Esophagus mucosa (tissue), 1 donor: ENCODE measurements at places on chromosomes 1 and 21. TPM values are rescaled to one million over a fixed set of nuclear protein-coding genes. Genes with fewer than 3 reads are reported as not detected.

The EPHB2 gene
- total RNA-seq = 2.2 TPM

The RUNX3 gene
- 1.6 TPM for total RNA-seq

The ADAMTS5 gene
- total RNA-seq = 0.80 TPM

GRCh38 chr1:192489748-192490147 is 85.8 kb upstream of the RGS1 start:
- ATAC-seq = peak; percentile 93

The OVAAL gene
- total RNA-seq = not detected

DNA sequence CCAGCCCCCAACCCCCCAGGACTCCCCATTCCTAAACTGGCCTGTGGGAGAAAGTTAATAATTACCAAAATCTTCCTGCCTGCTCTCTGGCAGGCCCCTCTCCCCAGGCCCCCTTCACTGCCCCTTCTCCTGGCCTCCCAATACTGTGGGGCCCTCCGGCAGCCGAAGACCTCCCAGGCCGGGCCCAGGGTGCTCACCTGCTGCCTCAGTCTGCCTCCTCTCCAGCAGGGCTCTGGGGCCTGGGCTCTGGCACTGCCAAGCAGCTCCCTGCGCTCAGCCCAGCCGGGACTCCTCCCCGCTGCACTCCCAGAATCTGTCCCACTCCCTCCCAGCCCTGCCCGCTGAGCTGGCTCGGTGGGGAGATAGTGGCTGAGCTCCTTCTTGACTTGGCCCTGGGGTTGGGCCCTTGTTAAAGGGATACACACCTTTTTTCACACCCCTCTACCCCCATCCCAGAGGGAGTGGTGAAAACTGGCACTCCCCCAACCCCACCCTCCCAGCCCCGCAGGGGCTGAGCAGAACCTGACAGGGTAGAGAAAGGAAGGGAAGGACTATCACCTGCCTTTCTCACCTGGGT is at the start of gene S100A16:
Gene S100A16, minus strand, starts transcription at position 383 of the 577 bp plus-strand sequence. CDS start 4,986 bp downstream, outside the sequence.
- peak; percentile 43 for ATAC-seq

- ATAC-seq = no peak
Observed at GRCh38 chr1:214317300-214317699, 36.3 kb downstream of the SMYD2 start.

GRCh38 chr1:217181756-217182155 is 449.1 kb downstream of the GPATCH2 start:
- ATAC-seq = no peak

- no peak for ATAC-seq
Observed at GRCh38 chr1:94329986-94330385, 88.2 kb upstream of the ABCD3 start.

The TCHH gene
- total RNA-seq = 0.08 TPM

DNA sequence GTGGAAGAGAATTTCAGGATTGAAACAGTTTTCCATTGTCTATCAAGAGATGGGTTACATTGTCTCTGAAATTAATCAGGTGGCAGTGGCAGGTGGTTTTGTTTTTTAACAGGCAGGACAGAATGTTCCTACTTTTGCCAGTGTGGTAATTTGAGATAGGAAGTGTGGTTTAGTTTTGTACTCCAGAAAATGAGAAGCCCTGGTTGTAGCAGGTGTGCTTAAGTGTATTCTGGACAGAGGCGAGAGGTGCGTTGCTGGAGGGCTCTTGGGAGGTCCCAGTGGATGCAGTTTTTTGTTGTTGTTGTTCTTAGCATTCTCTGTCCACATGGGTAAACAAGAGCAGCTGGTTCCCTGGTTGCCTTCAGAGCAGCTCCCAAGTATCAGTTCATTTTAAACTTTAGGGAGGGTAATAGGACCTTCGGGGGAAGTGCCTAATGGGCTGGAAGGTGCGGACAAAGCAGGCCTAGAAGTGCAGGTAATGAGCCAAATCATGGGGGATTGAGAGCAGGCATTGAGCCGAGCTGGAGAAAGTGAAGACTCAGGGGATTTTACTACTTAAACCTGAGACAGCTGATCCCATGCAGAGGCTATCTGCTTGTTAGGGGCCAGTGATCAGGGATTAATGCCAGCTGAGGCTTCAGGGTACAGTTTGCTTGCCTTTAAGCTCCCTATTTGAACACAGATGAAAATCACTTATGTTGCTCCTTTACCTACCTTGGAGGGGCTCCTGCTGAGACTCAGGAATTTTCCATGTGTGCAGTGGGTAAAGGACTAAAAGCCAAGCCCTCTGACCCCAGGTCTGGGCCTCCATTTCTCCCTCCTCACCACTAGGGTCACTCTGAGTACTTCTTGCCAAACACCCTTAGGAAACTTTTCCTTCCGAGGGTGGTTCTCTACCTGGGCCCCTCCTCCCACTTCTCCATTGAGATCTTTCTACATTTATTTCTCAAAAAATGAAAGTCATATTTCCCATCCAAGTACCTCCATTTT is 6.1 kb downstream of the PFKFB2 start:
- ATAC-seq = no peak

DNA sequence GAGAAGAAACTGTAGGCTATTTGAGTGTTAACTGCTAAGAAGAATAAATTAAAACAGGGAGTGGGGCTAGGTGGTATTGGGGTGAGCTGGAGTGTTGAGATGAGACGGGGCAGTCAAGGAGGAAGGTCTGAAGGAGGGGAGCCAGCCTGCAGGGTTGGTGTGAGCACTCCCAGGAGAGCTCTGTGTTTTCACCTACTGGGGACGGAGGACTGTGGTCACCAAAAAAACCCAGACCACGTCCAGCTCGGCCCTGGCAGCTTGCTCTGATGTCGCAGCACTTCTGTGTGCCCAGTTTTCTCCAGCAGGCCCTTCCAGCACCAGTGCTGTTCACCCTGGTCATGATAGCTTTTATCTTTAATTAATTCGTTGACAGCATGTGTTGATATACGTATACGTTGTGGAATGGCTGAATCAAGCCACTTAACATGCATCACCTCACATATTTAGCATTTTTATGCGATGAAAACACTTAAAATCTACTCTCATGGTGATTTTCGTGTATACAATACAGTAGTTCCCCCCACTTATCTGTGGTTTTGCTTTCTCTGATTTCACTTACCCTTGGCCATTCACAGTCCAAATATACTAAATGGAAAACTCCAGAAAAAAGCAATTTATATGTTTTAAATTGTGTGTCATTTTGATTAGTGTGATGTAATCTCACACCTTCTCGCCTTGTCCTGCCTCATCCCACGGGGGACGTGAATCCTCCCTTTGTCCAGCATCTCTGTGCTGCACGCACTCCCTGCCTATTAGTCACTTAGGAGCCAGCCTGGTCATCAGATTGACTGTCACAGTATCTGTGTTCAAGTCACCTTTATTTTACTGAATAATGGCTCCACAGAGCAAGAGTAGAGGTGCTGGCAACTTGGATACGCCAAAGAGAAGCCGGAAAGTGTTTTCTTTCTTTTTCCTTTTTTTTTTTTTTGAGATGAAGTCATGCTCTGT is 12.3 kb downstream of the FAM3B start:
- ATAC-seq = no peak

The USP48 gene
- 37.3 TPM for total RNA-seq

The C1orf87 gene
- not detected for total RNA-seq

GRCh38 chr1:95033843-95034242 is 38.9 kb downstream of the ALG14 start:
- no peak for ATAC-seq

- no peak for ATAC-seq
Observed at GRCh38 chr1:21913258-21913657, 23.9 kb downstream of the HSPG2 start.

DNA sequence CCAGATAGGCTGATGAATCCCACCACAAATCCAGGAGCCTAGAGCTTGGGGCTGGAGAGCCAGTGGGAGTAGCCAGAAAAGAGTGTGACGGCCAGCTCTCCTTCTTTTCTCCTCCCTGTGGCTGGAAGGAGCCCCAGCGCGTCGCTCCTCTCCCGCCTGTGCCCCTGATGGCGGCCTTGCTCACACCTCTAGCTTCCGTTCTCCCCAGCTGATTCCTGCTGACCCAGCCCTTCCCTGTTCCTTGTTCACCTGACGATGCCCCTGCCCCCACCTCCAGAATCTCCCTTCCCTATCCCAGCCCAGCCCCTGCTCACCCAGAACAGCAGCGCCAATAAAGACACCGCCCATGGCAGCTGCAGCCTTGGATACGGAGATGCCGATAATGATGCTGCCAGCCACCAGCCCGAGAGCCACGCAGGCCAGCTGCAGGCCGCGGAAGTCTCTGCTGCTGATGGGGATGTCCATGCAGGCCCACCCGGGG is 656 bp downstream of the KNCN start:
- ATAC-seq = no peak

DNA sequence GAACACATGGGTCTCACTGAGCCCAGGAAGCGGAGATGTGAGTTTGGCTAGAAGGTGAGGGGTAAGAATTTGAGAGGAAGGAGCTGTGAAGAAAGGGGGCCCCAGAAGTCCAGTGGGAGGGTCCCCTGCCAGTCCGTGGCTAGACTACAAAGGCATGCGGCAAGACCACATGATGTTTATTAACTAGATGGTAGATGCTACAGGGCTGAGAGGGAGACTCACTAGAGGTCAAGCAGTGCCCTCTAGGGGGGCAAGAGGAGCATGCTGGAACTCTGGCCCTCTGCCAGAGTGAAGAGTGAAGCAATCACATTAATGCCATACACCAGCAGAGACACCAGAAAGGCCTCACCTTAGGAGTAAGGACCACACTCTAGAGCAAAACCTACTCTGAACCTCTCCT is 12.2 kb downstream of the KIAA0319L start:
- ATAC-seq = peak; percentile 57

The GADD45A gene
- 34.5 TPM for total RNA-seq

- no peak for ATAC-seq
Observed at GRCh38 chr1:47568763-47569162, 130.9 kb downstream of the FOXD2 start.

The TGFB2 gene
- 0.44 TPM for total RNA-seq

DNA sequence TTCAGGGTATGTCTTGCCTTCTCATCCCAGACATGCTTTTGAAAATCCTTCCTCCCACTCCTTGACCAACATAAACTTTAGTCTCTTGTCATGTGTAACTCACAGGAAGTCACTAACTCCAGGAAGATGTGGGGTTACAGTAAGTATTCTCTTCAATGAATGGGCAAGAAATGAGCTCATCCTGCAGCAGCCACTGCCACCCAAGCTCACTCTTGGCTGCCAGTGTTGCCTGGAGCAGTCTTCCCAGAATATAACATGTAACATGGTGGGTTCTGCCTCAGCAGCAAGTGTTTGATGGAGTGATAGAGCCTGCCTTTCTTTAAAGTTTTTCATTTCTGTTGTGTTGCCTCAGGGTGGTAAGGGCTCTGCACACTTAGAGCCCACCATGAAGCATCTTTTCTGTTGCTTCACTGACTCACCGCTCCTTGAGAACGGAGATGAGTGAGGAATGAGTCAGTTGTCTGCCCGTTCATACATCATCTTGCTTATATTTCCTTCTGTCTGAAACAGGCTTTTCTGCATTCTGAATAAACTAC is 187.0 kb downstream of the TPR start:
- ATAC-seq = peak; percentile 90

DNA sequence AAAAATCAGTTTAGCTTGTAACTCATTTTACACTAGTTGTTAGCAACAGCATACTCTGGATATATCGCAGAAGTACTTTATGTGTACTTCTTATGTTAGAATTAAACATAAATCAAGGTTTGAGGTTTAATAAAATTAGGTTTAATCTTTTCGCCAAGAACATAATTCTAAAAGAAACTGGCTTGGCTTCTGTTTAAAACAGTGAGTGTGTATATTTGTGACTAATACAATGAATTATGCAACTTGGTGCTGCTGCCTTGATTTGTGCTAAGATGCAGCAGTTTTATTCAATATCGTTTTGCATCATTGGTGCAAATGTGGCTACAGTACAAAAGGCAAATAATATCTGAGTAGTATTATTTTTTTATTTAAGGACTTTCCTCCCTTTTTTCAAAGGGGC is 44.8 kb downstream of the USP25 start:
- ATAC-seq = peak; percentile 43

The TTLL10 gene
- 1.0 TPM for total RNA-seq

The WNT9A gene
- total RNA-seq = 3.1 TPM

DNA sequence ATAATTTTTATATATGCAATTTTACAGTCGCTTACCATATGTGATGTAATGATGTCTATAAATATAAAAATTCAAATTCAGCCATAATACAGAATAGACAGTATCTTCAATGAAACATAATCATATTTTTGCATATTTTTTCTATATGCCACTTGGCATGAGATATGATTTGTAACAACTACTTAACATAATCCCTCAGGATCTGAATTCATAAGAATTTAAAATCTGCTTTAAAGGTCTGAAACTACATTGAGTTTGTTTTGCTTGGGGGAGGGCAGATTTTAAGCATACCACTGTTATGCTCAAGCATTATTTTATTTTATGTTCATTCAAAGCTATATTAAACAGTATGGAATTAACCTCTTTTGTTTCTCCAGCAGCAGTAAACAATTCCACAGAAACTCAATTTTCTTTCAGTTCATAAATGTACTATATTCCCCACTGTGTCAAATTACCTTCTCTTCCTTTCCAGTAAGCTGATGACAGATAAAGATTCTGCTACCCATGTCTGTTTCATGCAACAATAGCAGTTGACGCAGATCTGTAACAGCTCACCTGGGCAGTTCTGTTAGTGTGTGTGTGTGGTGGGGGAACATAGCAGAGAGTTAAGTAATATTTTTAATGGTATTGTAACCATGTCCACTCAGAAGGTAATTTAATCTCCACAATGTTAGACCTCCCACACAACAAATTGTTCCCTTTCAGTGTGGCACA is 224.8 kb downstream of the NTNG1 start:
- no peak for ATAC-seq

DNA sequence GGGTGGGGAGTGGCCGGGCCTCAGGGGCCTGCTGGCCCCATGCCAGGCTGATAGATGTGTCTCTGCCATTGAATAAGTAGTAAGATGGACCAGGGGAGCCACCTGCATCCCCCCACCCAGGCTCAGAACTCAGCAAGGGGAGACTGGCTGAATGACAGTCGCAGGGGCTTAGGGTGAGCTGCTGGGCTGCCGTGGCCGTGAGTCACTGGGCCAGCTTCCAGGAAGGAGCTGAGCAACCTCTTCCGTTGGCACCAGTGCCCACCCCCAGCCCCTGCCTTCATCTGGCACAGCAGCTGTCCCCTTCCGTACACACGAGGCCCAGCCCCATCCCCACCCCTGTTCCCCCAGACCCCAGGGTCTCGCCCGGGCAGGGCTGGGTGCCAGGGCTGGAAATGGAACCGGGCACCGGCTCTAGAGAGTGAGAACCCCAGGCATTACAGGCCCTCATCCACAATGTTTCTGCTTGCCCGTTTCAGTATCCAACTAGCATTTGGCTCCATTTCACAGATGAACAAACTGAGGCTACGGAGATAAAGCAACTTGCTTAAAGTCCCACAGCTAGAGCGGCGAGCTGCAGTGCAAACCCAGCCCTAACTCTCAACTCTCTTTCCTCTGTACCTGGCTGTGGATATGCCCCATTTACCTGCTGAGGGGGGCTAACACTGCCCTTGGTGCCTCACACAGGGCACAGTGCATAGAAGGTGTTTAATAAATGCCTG is 10.2 kb downstream of the WNT4 start:
- ATAC-seq = peak; percentile 35

- ATAC-seq = no peak
Observed at GRCh38 chr1:70966018-70966638, 81.5 kb downstream of the PTGER3 start.

- peak; percentile 58 for ATAC-seq
Observed at GRCh38 chr1:190373705-190374336, 103.8 kb downstream of the BRINP3 start.
